Omental fat pad (tissue), 4 donors: ENCODE measurements at places on chromosomes 5 and 9.

GRCh38 chr5:145912594-145912993, 23.8 kb upstream of the SH3RF2 start:
- no peak for DNase-seq

GRCh38 chr5:113375480-113376060, 59.2 kb downstream of the TSSK1B start:
- no peak for DNase-seq

GRCh38 chr5:82858151-82859025, 218.8 kb downstream of the TMEM167A start:
- DNase-seq = no peak

DNA sequence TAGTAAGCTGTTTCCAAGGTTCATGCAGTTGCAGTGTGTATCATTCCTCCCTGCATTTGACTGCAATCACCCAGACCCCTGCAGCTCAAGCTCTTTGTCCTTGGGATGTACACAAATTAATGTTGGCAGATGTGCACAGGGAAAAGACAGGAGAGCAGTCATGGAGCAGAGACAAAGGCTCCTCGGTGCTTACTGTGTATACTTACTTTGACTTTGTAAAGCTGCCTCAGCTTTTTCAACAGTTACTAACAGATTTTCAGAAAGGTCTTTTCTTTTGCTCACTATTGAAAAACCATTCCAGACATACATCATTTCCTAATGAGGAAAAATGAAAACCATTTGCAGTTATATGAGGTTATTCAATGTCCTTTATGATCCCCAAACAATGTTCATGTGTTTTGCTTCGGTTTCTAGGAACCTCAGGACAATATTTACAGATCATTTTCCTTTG, 124.9 kb downstream of the TTC39B start:
- DNase-seq = no peak

DNA sequence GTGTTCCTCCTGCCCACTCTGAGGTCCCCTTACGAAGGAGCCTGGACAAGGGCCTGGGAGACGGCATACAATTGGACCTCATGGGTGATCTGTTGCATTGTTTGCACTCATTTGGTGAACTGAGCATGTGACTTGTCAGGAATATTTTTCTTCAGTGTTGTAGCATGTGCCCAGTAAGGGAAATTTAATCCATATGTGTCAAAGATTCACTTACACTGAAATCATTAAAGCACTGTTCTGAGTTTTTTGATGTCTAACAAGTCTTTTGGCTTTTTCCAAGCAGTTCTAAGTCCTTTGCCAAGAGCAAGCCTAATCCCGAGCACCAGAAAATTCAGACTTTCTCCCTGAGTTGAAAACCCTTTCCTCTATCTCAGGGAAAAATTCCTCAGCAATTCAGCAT, 61.6 kb upstream of the RPS23 start:
- DNase-seq = no peak

DNA sequence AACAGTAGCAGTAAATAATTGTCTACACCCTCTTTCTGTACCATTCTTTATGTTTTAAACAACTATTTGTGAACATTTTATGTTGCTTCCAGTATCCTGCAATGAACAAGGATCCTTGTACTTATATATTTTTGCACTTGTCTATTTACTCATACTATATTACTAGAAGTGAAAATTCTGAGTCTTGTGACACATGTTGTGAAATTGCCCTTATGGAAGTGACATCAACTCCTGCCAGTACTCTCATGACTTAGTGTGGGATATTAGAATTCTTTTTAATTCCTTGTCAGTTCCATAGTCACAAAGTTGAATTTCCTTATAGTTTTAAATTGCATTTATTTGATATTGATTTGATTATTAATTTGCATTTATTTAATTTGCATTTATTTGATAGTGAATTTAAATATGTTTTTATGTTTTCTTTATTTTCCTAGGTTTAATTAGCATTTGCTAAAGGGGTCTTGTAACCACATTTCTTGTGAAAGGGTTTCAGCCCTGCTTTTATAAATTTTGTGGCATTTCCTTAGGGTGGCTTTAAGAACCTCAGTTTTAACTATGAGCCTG, 27.7 kb downstream of the PARP8 start:
- DNase-seq = no peak

DNA sequence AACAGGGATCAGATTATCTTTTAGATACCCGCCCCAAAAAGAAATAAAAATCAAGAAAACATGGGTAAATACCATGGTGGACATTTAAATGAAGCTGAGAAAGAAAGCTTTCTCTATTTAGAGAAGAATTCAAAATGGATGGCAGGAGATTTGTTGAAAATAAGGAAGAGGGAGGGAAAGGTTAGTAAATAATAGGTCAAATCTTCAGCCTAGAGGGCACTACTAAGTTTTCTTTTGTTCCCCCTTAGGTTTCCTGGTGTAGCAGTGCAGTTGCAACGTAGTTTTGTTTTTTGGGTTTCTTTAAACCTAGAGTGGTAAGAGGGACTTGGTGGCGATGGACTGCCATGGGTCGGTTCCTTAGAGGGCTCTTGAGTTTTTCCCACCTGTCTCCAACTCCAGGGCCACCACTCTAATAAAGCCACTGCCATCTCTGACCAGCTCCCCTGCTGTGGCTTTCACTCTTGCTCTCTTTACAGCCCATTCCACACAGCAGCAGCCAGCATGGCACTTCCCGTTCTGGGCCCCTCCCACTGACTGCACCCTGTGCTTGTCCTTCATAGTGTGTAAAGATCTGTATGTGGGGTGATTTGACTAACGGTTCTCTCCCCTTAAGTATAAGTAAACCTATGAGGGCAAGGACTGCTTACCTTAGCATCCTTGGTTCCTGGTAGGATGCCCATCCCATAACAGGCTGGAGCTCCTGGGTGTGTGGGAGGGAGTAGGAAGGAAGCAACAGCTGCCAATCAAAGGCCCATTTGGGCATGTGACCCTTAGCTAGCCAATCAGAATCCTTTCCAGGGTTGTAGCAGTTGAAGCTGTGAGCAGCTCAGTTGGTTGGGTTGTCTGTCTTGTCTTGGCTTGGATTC, 118.3 kb downstream of the SLC1A3 start:
- no peak for DNase-seq

DNA sequence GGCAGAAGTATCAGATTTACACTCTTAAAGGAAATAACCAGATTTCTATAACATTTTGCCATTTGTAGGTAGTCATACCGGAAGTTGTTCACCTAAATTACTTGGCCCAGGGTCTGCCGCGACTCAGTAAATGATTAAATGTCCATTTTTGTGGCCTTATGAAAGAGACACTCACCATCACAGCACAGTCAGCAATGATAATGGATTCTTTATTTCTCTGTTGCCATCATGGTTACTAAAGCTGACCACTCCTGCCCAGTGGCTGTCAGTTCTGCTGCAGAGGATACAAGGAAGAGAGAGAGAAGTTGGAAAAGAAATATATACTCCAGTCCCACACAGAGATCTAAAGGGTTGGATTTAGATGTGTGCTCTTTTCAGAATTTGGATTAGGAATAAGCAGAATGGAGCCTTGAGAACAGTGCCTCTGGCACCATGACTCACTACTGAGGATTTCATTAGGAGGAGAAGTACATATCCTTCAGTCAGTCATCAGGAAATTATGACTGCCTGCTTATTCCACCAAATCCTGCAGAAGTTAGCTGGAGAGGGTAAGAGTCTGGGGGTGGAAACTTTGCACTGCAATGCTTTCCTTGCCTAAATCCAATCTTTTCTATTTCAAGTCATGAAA, 72.8 kb upstream of the EFNA5 start:
- DNase-seq = no peak

DNA sequence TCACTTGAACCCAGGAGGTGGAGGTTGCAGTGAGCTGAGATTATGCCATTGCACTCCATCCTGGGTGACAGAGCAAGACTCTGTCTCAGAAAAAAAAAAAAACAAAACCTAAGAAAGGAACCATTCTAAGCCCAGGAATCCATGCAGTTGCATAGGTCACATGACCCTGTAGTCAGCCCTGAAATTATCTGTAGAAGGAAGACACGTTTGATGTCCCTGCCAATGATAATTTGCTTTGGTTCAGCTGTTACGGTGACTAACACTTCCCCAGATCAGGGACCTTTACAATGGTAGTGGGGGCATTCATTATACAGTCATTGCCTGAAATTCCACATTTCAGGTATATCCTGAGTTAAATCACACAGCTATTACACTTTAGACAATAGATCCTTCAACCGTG, 50.5 kb downstream of the PRKACG start:
- no peak for DNase-seq

DNA sequence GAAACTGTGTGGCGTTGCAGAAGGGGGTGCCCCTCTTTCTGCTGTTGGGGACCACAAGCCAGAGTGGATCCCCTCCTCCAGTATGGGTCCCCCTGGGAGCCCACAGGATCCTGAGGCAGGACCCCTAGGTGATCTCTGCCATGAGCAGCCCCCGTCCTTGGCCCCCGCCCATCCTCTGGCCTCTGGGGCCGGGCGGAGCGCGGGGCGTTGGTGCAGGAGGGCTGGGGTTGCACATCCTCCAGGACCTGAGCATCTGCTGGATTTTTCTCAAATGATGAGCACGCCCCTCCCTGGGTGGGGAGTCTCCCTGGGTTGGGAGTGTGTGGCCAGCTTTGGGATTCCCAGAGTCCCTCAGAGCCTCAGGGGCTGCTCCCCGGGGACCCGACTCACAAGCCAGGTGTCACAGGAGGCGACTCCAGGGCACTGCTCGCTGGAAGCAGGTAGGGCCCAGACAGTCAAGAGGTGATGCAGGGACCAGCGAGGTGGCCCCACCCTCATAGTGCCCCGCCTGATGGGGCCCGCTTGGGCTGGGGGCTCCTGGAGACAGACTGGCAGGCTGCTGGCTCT, 26.7 kb upstream of the UBAC1 start:
- no peak for DNase-seq

- no peak for DNase-seq
These were observed 106.3 kb upstream of the SLC27A6 start for GRCh38 chr5:128858995-128859394.

- DNase-seq = no peak
These were observed 79.9 kb downstream of the IQGAP2 start for GRCh38 chr5:76482984-76483383.

- DNase-seq = no peak
These were observed 142.3 kb upstream of the TLX3 start for GRCh38 chr5:171166766-171167165.

- no peak for DNase-seq
These were observed 25.5 kb upstream of the STXBP1 start for GRCh38 chr9:127586537-127586936.

- no peak for DNase-seq
These were observed 18.5 kb downstream of the AGTPBP1 start for GRCh38 chr9:85723215-85723614.

DNA sequence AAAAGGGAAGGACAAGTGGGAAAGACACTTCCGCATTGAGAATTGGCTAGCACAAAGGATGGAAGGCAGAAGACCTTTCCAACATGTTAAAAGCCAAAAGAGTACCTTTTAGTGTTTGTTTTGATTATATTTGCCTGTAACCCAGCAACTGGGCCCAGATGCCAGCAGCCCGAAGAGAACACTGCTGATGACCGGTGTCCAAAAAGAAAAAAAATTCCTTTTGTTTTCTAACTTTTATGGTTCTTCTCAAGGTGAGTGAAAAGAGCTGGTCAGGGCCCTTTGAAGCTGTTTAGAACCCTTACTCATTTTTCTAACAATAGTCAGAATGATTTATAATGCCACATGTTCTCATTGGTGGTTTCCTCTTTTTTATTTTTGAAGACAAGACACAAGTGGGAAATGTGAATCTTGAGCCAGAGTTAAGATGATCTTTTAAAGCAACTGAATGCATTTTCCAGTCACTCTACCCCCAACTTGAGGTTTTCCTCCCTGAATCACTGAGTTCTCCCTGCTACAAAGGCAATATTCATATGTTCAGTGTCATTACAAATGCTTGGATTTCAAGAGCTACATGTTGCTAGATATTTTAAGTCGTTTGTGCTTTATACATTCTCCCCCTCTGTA, 32.3 kb upstream of the ZNF462 start:
- no peak for DNase-seq

- no peak for DNase-seq
These were observed 49.4 kb downstream of the AP3B1 start for GRCh38 chr5:78245136-78245535.

GRCh38 chr5:149852641-149853330, 91.8 kb downstream of the PDE6A start:
- DNase-seq = peak; percentile 79

DNA sequence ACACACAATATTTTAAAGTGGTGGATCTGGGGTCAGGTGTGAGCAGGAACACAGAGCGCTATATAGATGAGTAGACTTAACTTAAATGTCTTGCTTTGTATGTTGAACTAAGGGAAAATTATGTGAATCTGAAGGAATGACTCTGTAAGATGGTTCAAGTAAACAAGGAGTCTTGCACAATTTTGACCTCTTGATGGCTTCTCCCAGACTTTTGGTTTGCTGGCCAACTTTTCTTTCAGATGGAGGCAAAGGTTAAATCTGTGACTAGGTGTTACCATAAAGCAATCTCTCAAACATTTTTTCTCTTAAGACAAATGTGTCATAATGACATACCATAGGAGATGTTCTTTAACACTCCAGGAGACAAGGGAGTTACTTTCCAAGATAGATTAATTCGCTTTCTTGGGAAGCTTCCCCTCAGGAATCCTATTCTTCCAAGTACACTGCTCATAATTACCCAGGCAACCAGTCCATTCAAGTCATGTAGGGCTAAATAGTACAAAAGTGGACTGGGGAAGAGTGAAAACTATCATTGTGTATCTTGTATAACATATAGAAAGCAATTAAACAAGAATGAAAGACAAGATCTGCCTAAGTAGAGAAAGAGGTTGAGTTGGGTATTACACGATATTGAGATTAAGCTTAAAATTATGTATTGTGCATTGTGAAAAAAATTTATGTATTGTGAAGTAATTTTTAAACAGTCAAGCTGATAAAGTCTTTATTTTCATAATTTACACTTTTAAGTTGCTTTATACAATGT, 60.3 kb upstream of the SLC27A6 start:
- DNase-seq = no peak

- DNase-seq = no peak
These were observed 133.4 kb downstream of the GRIA1 start for GRCh38 chr5:153623751-153624450.

DNA sequence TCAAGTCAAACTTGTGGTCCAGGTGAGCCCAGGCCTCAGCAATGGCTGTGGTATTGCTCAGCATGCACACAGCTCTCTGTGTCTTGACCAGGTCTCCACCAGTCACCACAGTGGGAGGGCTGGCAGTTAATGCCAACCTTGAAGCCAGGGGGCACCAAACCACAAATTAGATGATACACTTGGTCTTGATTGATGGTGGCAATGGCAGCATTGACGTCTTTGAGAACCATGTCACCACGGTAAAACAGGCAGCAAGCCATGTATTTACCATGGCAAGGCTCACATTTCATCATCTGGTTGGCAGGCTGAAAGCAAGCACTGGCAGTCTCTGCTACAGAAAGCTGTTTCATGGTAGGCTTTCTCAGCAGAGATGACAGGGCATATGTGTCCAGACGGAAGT, 40.0 kb downstream of the NIM1K start:
- DNase-seq = no peak

GRCh38 chr5:136308212-136308795, 57.0 kb downstream of the TRPC7 start:
- DNase-seq = no peak
